ENCODE measurements at places on chromosomes 7 and 10.

GRCh38 chr7:92881091-92881485, 44.7 kb upstream of the CDK6 start:
- DNase-seq, result no peak

- no peak for DNase-seq
These were observed 72.6 kb upstream of the PDLIM1 start for GRCh38 chr10:95363303-95363912.

GRCh38 chr10:93501650-93502049, 5.2 kb downstream of the CEP55 start:
- no peak for DNase-seq

DNA sequence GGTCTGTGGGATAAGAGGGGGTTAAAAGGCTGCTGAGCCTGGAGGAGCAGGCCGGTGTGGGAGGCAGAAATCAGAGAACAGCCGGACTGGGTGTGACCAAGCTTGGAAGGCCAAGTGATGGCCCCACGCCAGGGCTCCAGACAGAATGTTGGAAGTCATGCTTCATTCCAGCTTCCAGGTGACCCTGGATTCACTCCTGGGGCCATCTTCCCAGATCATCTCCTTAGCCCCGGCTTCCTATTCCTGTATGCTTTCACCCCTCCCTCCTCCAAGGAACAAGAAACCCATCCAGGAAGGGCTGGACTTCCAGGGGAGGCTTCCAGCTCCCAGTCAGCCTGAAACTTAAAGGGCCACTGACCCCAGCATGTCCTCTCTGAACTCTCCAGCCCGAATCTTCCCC, 1.0 kb downstream of the INMT start:
- DNase-seq, result peak; percentile 93

GRCh38 chr10:76245951-76246495, 814.6 kb downstream of the LRMDA start:
- DNase-seq, result no peak

DNA sequence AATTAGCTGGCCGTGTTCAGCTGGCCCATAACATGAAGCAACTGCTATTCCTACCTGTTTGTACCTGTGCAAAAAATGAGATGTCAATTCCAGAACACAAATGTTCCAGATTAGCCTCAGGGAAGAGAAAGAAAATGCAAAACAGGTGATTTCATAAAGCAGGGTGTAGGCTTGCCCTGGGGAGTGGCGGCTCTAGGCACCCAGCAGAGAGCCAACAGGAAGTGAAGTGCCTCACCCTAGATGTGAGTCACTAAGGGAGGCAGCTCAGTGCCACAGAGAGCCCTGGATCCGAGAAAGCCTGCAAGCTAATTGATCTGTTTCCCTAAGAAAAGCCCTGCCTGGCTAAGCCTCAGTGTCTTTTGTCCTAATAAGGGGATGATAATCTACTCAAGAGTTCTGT, 240.0 kb downstream of the ARHGAP21 start:
- DNase-seq, result no peak

DNA sequence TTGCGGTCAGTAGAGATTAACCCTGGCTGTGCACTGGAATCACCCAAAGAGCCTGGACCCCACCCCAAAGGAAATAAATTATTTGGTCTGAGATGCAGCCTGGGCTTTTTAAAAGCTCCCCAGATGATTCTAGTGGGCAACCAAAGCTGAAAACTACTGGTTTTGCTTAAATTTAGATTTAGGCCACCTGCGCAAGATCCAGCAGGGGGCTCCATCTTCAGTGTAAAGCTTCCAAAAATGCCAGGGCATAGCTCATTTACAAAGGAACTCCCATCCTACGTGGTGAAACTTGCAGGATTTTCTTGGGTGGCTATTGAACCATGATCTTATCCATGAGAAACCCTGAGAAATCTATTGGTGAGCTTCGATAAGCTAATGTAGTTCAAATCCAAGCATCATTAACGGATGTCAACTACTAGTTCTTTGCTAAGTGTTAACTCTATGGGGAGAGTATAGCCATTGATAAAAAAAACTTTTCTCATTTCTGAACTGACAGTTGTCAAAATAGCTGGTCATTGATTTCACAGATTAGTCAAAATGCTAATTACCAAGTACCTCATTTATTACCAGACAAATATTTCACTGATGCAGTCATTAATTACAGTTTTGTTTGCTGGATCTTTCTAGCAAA, 315.3 kb downstream of the LHFPL3 start:
- DNase-seq, result no peak

- no peak for DNase-seq
These were observed 199.7 kb downstream of the IMMP2L start for GRCh38 chr7:111362506-111363054.

DNA sequence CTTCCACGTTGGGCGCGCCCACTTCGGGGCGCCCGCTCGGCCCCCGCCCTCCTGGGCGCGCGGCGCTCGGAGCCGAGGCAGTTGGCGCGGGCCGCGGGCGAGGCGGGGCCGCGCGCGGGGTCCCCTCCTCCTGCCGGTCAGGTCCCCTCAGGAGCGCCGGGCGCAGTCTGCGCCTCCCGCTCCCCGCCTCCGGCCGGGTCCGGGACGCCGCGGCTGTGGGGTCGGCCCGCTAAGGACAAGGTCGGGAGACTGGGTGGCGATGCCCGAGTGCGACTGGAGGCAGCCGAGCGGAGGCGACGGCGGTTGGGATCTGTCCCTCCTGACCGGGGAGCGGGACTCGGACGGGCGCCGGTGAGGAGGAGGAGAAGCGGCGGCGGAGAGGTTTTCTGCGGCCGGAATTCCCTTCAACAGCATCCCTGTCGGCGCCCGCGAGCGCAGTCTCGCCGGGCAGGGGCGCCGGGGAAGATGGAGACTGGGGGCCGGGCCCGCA, at the start of gene ATRNL1:
Gene ATRNL1, plus strand, starts transcription at position 80 of the 490 bp plus-strand sequence. Its CDS starts 386 bp downstream, at position 466.
- DNase-seq, result peak; percentile 72

DNA sequence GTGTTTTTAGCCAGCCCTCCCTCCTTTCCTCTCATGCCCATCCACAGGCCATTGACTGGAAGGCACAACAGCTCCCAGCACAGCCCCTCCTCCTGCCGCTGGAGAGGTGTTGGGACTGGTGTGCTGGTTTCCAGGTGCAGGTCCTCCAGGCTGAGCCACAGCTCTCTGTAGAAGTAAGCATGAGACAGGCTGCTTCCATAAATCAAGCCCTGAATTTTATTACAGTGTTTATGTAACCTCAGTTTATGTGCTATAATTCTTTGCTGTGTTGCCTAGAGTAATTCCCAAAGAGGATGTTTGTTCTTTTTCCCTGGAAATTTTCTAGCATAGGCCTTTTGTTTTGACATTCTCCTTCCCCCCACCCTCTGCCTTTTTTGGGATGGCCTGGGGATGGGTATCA, 445.8 kb downstream of the AUTS2 start:
- DNase-seq, result no peak

Data from left hindlimb (tissue), 1 donor.